ENCODE measurements at places on chromosomes 1 and 21.

DNA sequence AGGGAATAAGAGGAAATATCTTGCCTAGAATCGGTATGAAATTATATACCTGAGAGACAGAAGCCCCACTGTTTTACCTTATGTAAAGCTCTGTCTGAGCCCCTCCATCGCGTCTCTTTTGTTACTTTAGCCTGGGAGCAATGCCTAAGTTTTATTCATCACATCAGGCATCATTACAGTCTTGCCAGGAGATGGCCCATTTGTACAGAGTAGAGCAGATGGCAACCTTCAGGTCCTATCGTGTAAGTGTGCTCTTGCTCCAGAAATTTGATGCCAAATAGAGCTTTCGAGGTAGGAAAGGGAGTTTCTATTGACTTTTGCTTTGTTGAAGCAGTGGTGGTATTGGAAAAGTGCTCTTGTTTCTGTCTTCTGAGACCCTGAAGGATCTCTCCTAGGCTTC, 24.9 kb downstream of the CFAP126 start:
- DNase-seq, result no peak

DNA sequence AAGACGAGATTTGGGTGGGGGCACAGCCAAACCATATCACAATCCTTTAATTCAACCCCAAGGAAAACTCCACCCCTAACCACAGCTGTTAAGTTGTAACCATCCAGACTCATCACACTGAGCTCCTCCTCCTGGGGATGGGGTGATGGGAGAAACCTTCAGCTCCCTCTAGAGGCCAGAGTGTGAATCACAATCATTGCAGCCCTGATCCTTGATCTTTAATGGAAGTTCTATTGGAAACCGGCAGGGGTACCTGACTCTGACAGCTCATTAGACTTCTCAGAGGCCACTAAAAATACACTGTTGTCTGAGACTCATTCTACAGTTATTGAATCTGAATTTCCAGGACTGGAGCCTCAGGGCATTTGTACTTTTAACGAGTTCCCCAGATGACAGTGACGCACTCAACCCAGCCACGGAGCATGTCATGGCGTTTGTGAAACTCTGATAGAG, 127.2 kb downstream of the IGSF21 start:
- no peak for DNase-seq

- no peak for DNase-seq
Measured at GRCh38 chr1:36175137-36176095, 19.5 kb downstream of the MAP7D1 start.

DNA sequence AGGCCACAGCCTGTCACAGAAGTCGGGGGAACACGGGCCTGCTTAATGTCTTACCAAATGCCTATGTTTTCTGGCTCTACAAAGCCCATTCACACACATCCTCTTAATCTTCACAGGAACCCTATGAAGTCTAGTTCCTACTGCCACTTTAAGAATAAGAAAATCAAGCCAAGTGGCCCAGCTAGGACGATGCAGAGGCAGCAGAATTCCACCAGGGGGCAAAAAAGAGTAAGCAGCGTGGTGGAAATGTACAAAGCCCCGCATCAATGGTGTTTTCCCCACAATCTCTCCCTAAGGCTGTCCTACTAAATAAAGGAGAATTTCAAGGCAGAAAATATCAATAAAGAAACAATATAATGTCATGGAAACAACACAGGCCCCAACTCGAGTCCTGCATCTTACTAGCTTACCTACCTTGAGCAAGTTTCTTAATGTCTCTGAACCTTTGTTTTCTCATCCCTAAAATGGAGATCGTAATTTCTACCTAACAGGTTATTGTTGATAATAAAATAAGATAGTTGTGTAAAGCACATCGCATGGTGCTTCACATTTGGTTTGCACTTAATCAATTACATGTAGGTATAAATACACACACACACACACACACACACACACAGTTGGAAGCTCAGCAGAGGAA, 21.4 kb downstream of the SEC16B start:
- no peak for DNase-seq

- no peak for DNase-seq
Measured at GRCh38 chr1:51561702-51562101, 42.6 kb upstream of the EPS15 start.

DNA sequence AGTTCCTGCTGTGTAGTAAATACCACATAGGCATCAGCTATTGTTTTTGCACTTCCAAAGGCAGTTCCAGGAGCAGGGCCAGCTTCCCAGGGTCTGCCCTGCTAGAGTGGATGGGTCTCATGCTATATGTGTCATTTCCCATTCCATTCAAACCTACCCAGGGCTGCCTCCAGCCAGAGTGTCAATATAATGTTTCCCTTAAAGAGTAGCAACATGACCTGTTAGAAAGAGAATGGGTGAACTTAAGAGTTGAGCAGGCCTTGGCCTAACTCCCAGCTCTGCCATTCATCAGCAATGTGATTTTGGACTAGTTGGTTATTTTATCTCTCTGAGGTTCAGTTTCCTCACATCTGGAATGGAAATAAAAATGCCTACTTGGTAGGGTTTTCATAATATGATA, 44.9 kb downstream of the RAB3B start:
- no peak for DNase-seq

DNA sequence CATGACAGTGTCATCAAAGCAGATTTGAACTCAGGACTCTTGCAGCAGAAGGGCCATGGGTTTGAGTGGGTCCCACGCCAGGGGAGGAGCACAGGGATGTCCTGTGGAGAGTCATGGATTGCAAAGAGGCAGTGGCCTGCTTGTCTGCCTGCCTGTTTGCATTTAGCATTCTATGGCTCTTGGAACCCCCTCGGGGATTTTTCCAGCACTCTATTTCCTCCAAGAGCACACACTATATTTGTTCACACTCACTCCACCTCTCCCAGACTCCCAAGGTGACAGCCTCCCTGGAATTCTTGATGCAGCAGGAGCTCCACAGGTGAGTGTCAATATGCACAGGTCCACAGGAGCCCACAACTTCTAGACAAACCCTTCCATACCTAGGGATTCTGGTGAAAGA, 73.1 kb upstream of the LRRN2 start:
- DNase-seq, result no peak

GRCh38 chr1:204670152-204670927, 15.2 kb downstream of the LRRN2 start:
- DNase-seq, result no peak

DNA sequence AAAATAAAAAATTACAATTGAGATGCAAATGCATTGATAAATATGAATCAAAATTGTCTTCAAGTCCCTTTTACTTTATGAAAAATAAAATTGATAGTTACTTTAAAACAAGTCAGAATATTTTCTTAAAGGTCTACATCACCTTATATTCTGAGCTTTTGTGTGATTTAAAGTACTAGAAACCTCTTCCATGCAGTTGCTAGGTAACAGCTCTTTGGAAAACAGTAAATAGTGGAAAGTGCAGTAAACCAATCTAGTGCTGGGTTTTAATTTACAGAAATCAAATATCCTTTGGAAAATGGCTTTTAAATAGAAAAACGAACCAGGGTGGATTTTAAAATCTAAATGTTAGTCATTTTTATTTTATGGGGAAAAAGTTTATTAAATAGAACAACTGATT, 227.9 kb downstream of the KCNT2 start:
- no peak for DNase-seq

- no peak for DNase-seq
Measured at GRCh38 chr21:42543106-42543847, 29.6 kb downstream of the SLC37A1 start.

- DNase-seq, result no peak
Measured at GRCh38 chr1:162139211-162139610, 69.7 kb downstream of the NOS1AP start.

GRCh38 chr21:16324630-16325029, 594.8 kb downstream of the USP25 start:
- DNase-seq, result no peak

DNA sequence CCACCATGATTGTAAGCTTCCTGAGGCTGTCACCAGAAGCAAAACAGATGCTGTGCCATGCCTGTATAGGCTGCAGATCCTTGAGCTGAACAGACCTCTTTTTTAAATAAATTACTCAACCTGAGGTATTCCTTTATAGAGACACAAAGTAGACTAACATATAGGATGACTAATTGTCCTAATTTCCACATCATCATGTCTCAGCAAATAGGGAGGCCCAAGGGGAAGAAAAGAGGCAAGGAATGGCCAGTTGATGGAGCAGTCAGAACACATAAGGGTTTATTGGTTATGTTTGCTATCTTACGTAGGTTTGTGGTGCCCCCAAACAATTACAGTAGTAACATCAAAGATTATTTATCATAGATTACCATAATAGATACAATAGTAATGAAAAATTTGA, 126.2 kb downstream of the RASAL2 start:
- DNase-seq, result no peak

DNA sequence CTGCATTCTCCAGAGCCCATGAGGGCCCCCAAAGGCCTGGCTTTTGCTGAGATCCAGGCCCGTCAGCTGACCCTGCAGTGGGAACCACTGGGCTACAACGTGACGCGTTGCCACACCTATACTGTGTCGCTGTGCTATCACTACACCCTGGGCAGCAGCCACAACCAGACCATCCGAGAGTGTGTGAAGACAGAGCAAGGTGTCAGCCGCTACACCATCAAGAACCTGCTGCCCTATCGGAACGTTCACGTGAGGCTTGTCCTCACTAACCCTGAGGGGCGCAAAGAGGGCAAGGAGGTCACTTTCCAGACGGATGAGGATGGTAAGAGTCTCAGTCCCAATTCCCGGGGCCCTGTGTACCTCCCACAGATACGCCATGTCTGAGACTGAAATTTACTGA, 39.1 kb downstream of the PTPRU start:
- DNase-seq, result no peak

DNA sequence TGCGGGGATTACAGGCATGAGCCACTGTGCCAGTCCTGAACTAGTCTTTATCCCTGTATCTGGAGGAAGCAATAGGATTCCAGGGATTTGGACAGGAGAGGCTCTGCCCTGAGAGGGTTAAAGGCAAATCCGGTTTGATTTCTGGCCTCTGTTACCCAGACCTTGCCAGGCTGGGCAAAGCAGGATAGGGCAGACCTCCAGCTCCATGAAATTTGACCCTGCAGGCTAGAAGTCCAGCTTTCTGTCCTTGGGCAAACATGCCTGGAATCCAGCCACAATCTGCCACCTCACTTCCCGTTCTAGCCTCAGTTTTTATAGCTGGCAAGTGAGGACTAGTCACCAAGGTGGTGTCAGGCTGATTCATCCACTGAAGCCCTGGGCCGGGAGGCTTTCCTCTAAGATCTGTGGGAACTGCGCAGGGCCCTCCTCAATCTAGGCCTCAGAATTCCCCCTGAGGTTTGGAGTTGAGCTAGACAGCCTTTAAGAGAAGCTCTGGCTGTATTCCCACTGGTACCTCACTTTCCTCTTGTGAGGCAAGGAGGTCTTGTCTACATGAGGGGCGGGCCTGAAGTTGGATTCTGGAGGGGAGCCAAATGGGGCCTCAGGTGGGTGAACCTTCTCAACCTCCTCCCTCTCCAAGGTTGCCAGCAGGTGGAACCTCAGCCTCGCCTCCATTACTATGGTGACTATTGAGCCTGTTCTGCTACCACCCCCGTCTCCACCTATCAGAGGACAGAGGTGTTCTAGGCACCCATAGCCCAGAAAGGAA, 7.0 kb upstream of the P3R3URF start:
- DNase-seq, result no peak

- DNase-seq, result no peak
Measured at GRCh38 chr1:98453066-98453465, 208.5 kb upstream of the SNX7 start.

DNA sequence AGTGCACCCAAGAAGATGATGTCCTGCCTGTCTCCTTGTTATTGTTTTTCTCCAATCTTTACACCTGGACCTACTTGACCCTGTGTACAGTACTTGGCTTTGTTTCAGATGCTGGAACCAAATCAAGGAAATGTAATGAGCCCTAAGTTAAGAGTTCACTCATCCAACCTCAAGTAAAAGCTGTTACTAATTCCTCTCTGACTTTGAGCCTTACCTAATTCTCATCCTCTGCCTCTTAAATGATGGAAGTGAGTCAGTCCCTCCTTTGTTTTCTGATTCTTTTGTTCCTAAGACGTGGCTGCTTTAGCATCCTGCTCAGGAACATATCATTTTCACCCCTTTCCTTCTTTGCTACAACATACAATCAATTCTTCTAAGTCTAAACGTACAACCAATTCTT, 15.3 kb upstream of the PLA2G4A start:
- no peak for DNase-seq

DNA sequence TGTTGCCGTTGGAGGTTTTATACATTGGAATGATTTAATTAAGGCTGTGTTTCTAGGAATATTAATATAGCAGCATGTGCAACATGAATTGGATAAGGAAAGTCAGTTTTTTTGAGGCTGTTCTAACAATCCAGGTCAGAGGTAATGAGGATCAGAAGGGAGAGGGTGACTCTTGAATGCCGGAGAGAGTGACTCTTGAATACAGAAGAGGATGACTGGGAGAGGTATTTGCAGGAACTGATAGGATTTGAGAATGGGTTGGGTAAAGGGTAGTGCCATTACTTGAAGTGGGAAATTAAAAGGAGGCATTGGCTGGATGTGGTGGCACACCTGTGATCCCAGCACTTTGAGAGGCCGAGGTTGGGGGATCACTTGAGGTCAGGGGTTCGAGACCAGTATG, 55.6 kb upstream of the MACF1 start:
- DNase-seq, result no peak

Measured in activated CD4-positive, alpha-beta T cell treated with anti-CD3 and anti-CD28 coated beads for 24 hours (primary cell).